ENCODE measurements at places on chromosomes 6 and 20.

DNA sequence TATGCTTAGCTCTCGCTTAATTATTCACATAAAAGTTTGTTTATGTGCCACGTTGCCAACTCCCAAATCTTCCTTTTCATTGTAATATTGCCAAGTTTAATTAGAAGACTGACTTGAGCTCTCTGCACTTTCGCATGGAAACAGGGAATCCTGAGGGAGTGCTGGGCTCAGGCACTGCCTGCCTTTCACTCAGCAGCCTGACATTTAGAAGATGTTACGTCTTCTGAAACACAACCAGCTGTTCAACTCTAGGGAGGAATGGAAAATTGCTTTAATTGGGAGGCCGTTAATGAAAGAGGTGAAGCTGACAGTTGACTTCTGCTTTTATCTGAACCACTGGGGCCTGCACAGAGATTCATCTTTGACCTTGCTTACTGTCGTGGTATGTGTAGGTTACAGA lies 77.4 kb upstream of the MTHFD1L start:
- DNase-seq = peak; percentile 8

GRCh38 chr6:155213611-155214372 lies 50.0 kb upstream of the CLDN20 start:
- no peak for DNase-seq

GRCh38 chr6:2999618-3000557 lies at the start of gene NQO2:
TSS of gene NQO2 (plus strand) at chr6:2999894. CDS start at chr6:3006553, 6,659 bp downstream.
- DNase-seq = no peak

GRCh38 chr6:47741807-47742206 lies 40.0 kb upstream of the OPN5 start:
- no peak for DNase-seq

- no peak for DNase-seq
Observed at GRCh38 chr20:8370774-8371173, 238.7 kb downstream of the PLCB1 start.

DNA sequence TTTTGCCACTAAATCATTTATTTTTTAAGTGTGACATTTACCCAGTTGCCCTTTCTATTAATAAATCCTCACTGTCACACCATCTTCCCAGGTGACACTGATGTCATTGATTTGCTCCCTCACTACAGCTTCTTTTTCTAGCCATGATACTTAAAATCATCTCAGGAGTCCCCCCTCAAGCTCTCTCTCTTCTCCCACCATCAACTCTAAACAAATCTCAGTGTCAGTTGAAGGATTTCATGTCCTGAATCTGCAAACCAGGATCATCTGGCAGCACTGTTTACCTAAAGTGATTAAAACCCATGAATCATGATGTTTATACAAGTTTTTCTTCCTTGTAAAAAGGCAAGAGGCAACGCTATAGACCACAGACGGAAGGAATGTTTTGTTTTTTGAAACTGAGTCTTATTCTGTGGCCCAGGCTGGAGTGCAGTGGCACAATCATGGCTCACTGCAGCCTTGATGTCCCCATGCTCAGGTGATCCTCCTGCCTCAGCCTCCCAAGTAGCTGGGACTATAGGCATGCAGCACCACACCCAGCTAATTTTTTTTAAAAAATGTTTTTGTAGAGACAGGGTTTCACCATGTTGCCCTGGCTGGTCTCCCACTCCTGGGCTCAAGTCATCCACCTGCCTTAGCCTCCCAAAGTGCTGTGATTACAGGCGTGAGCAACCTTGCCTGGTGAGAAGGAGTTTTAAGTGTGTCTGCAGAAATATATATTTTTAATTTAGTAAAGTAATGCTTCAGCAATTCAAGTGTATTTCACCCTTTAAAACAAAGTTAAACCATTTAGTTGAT lies 30.1 kb upstream of the SH3BGRL2 start:
- DNase-seq = no peak
